ENCODE measurements at places on chromosomes 12 and 14.

DNA sequence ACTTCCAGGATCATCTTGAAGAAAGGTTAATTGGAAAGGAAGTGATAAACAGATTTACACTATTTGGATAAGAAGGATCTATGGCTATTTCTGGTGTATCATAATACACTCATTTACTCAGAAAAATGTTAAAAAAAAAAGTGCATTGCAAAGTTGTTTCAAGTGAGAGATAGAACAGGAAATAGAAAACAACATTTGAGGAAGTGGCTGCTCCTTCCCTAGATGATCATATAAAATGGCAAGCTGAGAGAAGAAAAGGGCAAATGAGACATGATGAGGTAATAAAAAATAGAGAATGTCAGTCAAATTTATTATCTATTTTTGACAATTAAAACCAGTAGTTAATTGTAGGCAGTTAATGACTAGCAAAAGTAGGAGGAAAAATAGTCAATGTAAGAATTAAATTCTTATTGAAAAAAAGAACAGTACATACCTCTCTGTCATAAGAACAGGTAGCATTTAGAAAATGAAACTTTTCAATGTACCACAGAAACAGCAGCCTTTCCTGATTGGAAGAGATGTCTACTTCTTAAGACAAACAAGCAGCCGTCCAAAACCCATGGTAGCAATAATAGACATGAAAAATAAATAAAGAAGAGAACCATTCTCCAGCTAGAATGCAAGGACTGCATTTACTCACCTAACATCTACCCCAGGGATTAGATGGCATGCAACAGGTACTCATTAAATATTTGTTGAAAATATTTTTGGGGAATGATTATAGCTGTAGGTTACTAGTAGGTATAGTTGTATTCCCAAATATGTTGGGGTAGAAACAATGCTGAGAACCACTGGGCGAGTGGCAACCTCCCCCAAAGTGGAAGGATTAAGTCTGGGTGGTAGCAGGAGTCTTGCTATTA is 63.9 kb upstream of the GRIP1 start:
- no peak for DNase-seq

- no peak for DNase-seq
Measured at GRCh38 chr14:103530390-103530789, 1.4 kb downstream of the TRMT61A start.

DNA sequence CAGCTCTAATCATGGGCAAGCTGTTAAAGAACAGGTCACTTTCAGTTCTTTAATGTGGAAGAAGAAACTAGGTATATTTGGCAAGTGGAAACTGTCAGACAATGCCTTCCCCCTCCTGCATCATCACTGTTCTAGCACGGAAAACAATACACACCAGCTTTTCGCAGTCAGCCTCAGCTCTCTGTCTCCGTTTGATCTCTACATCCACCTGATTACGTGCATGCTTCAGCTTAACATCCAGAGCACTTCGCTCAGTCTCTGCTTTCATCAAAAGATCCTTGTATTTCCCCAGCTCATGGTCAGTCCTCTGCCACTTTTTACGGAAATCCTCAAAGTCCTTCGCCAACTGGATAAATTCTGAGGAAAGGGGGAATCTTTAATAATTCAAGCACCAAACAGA is 19.0 kb downstream of the RACGAP1 start:
- no peak for DNase-seq

DNA sequence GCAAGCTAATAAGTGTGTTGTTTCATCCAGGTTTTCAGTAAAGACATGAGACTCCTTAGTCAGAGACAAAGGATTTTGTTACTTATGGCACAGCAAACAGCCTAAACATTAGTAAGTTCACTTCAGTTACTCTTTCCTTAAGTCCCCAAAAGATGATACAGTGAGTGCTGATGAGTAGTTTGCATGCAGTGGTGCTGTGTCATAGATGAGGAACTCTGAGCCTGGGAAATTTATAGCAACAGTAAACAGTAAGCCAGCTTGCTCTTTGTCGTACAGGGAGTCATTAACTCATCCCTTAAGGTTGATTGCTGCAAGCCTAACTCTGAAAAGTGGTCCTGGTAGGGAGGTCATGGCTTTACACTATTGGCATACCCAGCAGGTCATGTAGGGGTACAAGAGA is 208.6 kb upstream of the OR4E1 start:
- DNase-seq, result no peak

DNA sequence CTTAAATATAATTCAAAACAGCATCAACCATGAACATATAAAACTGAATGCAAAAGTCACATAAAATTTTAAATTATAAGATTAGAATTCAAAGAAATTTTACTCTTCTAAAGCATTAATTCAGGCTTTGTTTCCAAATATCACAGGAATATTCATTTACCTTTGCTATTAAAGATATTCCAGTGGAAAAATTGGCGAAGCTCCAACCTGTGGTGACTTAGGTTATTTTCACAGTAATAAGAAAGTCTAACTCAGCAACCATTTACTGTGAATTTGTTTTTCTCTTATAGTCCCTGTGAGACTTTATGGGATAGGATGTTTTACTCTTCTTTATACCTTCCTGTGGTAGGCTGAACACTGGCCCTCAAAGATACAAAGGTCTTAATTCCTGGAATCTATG is 3.2 kb downstream of the WDR89 start:
- DNase-seq, result no peak

DNA sequence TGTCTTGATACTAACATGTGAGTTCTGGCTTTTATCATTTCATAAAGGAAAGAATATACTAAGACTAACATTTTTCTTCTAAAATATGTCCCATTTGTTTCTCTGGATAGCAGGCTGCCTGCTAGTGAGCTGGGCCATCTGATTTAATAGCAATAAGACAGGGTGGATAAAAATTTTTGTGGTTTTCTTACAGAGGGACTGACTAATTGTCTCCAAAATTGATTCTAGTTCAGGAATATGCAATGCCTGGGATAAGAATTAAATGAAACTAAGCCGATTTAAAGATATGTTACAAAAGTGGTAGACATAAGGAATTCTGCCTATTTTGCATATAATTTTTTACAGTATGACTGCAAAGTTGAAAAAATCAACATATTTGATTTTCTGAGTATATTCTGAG is 252.9 kb upstream of the NAV3 start:
- DNase-seq, result no peak

- no peak for DNase-seq
Measured at GRCh38 chr12:80269803-80270552, 170.6 kb downstream of the OTOGL start.

- DNase-seq, result no peak
Measured at GRCh38 chr12:19596434-19597166, 157.3 kb downstream of the AEBP2 start.

DNA sequence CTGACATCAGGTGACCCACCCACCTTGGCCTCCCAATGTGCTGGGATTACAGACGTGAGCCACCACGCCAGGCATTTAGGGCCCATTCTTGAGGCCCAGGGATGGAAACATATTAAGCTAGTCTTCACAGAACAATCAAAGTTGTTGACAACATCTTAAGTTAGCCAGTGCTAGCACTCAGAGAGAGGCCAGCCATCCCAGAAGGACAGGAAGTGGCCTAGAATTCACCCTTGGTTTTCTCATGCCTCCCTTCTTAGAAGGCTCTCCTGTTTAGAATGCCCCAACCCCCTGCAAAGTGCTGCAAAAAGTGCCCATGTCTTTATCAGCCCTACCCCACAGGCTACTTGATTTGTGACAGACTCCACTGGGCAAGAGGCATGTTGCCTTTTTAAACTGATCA is 12.1 kb upstream of the OR6J1 start:
- no peak for DNase-seq

DNA sequence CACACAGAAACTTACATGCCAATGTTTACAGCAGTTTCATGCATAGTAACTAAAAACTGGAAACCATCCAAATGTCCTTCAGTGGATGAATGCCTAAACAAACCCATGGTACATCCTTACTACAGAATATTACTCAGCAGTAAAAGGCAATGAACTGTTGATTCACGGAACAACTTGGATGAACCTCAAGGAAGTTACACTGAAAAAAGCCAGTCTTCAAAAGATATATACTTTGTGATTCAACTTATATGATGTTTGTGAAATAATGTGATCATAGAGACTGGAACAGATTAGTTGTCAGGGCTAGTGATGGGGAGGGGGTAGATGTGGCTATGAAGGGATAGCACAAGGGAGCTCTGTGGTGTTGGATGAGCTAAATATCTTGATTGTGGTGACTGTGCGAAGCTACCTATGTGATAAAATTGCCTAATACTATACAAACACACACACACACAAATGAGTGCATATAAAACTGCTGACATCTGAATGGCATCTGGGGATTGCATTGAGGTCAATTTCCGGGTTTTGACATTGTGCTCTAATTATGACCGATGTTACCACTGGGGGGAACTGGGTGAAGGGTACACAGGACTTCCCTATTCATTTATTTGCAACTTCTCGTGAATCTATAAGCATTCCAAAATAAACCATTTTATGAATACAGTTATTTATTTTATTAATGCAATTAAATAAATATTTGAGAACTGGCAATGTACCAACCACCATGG is 94.3 kb downstream of the RIN3 start:
- peak; percentile 29 for DNase-seq

DNA sequence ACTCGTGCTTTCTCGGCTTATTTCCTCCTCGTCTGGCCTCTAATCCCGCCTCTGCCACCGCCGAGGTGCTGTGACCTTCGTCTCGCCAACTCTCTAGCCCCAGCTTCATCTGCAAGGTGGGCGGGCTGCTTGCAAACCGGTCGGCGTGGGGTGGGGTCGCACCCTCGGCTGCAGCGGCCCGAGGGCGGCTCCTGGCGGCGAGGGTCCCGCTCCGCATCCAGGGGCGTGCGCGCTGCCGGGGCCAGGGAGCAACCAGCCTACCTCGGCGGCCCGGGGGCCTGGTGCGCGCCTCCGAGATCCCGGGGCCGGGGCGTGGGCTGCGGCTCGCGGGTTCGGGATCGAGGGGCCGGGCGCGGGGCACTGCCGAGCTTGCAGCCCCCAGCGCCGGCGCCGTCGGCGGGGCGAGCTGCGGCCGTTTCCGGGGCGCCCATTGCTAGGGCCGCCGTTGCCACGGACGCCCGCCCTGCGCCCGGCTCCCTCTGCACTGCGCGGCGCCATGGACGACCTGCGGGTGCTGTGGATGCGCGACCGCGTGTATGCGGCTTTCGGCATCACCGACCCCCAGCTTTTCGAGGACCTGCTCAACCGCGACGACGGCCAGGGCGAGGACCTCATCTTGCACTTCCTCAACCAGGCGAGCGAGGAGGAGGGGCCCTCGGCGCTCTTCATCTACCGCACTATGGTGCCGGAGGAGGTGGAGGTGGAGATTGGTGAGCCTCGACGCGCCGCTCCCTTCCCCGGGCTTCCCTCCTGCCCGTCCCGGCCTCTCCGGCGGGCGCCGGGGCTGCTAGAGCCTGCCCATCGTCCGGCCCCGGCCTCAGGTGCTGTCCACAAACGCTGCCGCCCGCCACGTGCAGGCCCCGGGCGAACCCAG is at the start of gene DNAH10:
Gene DNAH10, plus strand, starts transcription at position 461 of the 874 bp plus-strand sequence. Its CDS starts 36 bp downstream, at position 497.
- DNase-seq, result peak; percentile 69

GRCh38 chr14:34667007-34667406 is 37.1 kb upstream of the SNX6 start:
- no peak for DNase-seq

DNA sequence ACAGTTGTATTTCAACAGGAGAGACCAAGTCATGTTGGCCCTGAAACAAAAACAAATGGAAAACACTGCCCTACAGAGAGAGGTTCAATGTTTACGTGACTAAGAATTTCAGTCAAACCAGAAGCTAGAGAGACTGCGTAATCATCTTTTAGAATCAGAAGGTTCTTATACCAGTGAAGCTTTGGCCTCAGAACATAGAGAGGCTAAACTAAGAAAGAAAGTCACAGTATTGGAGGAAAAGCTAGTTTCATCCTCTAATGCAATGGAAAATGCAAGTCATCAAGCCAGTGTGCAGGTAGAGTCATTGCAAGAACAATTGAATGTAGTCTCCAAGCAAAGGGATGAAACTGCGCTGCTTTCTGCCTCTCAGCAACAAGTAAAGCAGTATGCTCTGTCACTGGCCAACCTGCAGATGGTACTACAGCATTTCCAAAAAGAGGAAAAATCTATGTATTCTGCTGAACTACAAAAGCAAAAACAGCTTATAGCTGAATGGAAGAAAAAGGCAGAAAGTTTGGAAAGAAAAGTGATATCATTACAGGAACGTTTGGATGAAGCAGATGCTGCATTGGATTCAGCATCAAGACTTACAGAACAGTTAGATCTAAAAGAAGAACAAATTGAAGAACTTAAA is 32.5 kb upstream of the NUAK1 start:
- no peak for DNase-seq

DNA sequence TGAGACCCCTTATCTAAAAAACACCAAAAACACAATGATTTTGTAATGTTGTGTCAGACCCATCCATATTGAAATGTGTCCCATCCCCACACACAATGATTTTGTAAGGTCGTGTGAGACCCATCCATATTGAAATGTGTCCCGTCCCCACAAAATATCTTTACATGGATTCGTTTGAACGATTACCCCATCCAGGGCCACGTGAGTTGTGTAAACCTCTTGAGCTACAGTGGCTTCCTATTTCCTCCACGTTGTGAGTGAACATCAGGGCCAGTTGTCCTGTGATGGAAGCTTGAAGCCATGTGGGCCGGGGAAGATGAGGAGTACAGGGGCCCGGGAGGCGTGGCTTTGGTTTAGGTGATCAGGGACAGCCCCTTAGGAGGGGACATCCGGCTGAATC is 27.0 kb upstream of the ULK1 start:
- no peak for DNase-seq

GRCh38 chr12:132131229-132131628 is 12.9 kb downstream of the DDX51 start:
- no peak for DNase-seq

DNA sequence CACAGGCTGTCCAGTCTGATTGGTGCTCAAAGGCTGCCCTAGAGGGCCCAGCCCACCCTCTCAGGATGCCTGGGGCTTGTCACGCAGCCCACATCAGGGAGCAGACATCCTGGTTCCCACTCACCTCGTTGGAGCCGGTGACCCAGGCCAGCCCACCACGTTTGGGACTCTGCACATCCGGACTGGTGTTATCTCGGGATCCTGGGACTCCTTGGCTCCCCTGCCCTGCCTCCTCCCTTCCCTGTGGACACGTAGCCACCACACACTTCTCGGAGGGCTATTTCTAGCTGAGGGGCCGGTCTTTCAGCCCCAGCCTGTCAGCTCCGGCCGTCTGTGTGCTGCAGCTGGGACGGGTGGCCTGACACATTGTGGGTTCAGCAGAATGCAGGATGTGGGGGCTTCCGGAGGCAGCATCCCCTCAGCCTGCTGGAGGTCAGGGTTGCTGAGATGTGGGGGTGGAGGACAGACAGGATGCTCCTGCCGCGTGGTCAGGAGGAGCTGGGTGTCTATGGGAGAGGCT is 12.8 kb upstream of the FGF23 start:
- DNase-seq, result no peak

DNA sequence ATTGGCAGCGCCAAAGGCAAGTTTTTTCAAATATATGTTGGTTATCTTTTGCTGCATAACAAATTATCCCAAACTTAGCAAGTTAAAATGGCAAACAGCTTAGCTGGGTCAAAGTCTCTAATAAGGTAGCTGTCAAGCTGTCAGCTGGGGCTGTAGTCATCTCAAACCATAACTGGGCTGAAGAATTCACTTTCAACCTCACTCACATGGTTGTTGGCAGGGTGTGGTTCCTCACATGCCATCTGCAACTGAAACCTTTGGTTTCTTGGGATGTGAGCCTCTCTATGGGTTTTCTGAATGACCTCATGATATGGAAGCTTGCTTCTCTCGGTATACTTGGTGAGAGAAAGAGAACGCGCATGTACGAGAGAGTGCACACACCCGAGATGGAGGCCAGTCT is 125.4 kb downstream of the LRIG3 start:
- DNase-seq, result no peak

- no peak for DNase-seq
Measured at GRCh38 chr12:114440270-114441038, 34.5 kb upstream of the TBX5 start.

Data from mucosa of descending colon (tissue), 3 donors.